ENCODE measurements at places on chromosomes 6 and 20. TPM values are rescaled to one million over a fixed set of nuclear protein-coding genes. Genes with fewer than 3 reads are reported as not detected.

Gene FAM135A
- total RNA-seq, result 20.5 TPM

Gene SLC26A8
- total RNA-seq, result 3.3 TPM

DNA sequence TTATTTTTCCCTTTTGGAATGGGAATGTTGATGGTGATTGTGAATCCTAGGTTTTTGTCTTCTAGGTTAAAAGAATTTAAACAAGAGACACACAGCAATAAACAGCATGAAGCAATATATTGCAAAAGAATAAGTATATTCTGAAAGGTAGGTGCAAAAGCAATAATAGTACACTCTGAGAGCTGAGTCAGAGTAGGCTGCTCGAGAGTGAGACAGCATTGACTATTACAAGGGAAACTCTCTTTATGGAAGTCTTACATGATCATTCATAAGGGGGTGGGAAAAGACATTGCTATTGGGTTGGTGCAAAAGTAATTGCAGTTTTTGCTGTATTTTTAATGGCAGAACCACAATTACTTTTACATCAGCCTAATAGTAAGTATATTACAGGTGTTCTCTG, 25.0 kb downstream of the FBXO5 start:
- DNase-seq, result no peak

GRCh38 chr6:33985947-33986346, 159.9 kb downstream of the GRM4 start:
- no peak for DNase-seq
